Pancreas (tissue), 10 donors: ENCODE measurements at places on chromosomes 5 and 9. TPM values are rescaled to one million over a fixed set of nuclear protein-coding genes. Genes with fewer than 3 reads are reported as not detected.

GRCh38 chr9:90801241-90801972 lies at the start of gene SYK:
TSS of gene SYK (plus strand) at chr9:90801819. CDS start at chr9:90843899, 42,080 bp downstream.
- peak; percentile 70 for DNase-seq

- no peak for DNase-seq
These were observed 102.6 kb downstream of the CDC42SE2 start for GRCh38 chr5:131366428-131366827.

DNA sequence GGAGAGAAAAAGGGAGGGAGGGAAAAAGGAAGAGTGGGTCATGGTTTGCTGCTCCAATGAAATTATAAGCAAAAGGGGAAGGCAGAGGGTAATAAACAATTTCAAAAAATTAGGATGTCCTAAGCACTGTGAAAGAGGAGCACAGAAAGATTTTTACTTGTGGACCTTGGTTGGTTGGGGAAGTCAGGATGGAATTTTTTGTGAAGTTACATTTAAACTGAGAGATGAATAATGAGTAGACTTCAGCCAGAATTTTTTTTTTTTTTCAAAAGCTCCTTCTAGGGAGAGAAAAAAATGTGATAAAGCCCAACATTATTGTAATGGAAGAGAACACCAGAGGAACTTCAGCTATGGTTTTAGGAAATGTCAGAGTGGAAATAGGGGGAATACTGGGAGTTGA lies 515.9 kb upstream of the PAPPA start:
- no peak for DNase-seq

Gene CMBL
- polyA plus RNA-seq: 11.4 TPM

DNA sequence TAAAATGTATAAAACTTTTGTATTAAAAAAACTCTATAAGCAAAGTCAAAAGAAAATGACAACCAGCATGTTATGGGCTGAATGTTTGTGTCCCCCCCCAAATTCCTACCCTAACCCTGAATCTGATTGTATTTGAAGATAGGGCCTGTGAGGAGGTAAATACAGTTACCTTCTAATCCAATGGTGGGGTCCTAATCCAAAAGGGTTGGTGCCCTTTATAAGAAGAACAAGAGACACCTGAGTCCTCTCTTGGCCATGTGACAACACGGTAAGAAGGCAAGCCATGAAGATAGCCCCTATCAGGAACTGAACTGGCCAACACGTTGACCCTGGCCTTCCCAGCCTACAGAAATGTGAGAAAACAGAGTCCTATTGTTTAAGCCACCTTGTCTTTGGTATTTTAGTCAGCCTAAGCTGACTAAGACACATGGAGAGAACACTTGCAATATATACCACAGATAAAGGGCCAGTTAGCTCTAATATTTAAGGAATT lies 49.7 kb upstream of the AKNA start:
- DNase-seq: no peak

DNA sequence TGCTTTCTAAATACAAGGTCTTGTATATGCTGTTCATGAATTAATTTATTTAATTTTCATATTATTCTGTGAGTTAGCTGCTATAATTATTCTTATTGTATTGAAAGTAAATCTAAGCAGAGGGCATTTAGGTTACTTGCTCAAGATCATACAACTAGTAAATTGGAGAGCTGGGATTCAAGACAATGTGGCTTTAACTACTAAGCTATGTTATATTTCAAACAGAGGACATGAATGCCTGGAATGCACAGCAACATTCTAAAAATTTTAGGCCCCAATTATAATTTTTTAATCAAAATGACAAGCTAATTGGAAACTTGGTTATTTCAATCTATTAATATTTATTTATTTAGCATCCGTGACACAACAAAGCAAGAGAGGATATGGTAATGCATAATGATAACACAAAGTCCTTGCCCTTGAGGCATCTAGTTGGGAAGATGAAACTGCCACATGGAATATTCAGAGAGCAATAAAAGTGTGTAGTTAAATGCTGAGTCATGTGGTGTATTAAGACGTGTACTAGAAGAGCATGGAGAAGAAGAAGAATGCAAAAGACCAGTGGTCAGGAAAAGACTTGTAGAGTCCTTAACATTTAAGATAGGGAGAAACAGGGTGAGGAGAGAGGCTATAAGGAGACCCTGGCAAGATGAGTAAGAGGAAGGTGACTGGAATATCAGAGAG lies 24.4 kb downstream of the CTXN3 start:
- DNase-seq: no peak
